Cerebellar nuclear complex (tissue), 1 donor: ENCODE measurements at places on chromosomes 5 and 9.
A peak's percentile ranks its signal among the peaks of the same experiment; 100 is the strongest.

DNA sequence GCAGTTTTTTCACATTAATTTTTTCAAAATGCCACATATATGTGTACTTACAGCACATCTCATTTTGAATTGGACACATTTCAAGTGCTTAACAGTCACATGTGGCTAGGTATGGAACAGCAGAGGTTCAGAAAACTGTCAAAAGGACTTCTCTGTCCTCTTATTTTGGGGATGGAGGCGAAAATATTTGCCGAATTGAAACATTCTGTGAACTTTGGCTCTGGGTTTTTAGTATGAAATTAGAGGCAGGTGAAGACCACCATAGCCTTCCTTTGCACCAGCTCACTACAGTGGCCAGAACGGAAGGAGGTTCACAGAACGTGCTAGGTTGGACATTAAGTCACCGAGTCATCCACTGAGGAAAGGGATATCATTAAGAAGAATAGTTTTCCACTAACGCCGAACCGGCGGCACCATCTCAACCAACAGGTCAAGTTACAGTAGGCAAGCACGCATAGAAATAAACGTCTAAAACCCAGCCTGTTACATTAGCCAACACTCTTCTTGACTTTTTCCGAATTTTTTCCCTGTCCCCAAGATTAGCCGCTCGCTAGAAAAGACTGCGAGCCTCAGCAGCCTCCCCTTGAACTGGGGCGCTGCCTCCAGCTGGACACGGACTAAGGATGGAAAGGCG is 1.8 kb upstream of the TLE4 start:
- DNase-seq, result no peak

DNA sequence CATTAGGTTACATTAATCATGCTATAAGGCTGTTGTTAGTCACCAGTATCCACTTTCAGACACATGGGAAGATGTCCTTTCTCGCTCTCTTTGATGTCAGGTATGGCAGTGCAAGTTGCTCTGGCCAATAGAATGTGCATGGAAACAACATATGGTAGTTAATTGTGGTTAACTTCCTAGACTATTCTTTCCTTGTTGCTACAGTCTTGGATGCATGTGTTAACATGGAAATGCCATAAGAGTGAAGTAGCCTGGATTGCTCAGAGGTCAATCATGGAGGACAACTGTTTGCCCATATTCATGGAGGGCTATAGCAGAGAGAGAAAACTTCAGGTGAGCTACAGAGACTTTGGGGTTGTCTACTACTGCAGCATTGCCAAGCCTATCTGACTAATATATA is 245.8 kb upstream of the GAS1 start:
- no peak for DNase-seq

- no peak for DNase-seq
These were observed 853.3 kb downstream of the MAT2B start for GRCh38 chr5:164358531-164359259.

- DNase-seq, result no peak
These were observed 23.3 kb downstream of the TMEM171 start for GRCh38 chr5:73143716-73144115.

DNA sequence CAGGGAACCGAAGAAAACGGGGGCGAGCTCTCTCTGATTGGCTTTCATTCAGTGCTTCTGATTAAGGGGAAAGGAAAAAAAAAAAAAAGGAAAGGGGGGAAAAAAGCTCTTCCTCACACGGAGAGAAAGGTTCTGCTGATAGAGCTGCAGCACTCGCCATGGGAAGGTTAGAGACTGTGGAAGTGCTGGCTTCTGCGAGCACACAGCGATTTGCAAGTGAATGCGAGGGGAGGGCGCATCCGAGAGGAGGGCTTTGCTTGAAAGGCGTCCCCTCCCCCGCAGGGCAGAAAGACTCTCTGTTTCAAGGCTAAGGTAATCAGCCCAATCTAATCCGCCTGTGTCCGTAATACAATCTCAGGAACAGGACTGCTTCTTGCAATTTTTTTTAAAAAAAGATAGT is at the start of gene CDH10:
Gene CDH10 (minus strand): TSS at position 218 of the 400 bp plus-strand sequence. CDS start 51,488 bp downstream, outside the sequence.
- peak; percentile 91 for DNase-seq

DNA sequence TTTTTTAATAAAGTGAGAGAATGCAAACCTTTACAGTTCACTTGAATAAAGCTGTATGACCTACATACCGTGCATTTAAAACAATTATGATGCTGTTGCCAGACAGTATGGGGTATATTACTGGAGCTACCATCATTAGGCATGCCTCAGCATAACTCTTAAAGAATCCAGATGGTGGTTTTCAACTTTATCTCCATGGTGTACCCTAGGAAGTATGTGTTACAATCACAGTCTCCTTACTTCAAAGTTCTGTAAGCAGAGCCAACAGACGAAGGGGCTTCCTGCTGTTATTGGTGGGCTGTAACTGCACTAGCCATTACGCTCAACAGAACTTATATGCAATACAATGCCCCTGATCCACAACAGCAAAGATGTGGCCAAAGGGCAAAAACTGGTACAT is 803.3 kb downstream of the DTWD2 start:
- no peak for DNase-seq

DNA sequence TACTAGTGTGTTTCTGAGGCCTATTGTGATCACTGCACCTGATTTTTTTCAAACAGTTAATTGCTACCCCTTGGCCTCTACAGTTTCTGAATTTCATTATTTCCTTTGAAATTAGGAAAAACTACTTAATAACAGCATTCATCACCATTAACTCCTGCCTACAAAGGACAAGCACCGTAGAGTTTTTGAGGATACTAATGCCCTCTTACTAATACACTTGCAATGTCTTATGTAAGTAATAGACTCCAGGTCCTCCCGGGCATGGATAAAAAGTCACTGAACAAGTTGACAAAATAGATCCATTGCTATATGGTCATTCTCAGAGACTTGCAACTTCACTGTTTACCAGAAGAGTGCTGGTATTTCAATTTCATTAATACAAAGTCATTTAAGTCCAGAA is 1172.5 kb downstream of the CDH12 start:
- no peak for DNase-seq

DNA sequence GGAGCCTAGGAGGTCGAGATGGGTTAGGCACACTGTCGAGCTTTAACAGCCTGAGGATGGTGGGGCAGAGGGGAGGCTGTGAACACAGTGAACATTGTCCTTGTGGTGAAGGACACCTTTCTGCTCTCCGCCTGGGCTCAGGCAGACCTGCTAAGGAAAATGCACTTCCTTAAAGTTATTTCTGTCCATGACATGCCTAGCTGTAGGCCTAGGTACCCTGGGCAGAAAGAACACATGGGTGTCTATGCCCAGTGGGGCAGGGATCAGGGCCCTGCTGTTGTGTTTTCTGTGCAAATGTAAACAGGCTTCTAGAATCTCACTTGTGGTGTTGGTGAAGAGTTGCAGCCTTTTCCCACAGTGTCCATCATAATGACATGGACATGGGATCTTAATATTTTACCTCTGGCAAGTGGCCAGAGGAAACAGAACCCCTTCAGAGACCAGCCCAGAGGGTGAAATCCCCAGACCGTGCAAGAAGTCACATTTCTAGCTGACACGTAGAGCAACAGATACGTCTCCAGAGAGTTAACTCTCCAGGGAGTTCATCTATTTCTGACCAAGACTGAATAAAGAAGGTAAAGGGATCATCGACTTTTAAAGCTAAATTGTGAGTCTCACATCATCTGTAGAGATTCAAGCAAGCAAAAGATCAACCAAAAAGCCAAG is 79.2 kb downstream of the C9orf152 start:
- DNase-seq, result no peak

- DNase-seq, result no peak
These were observed 336.8 kb downstream of the GLIS3 start for GRCh38 chr9:3962971-3963642.

GRCh38 chr9:109953813-109954497 is 174.0 kb downstream of the PALM2AKAP2 start:
- no peak for DNase-seq

- DNase-seq, result no peak
These were observed 1.0 kb upstream of the MXD3 start for GRCh38 chr5:177312649-177313181.

DNA sequence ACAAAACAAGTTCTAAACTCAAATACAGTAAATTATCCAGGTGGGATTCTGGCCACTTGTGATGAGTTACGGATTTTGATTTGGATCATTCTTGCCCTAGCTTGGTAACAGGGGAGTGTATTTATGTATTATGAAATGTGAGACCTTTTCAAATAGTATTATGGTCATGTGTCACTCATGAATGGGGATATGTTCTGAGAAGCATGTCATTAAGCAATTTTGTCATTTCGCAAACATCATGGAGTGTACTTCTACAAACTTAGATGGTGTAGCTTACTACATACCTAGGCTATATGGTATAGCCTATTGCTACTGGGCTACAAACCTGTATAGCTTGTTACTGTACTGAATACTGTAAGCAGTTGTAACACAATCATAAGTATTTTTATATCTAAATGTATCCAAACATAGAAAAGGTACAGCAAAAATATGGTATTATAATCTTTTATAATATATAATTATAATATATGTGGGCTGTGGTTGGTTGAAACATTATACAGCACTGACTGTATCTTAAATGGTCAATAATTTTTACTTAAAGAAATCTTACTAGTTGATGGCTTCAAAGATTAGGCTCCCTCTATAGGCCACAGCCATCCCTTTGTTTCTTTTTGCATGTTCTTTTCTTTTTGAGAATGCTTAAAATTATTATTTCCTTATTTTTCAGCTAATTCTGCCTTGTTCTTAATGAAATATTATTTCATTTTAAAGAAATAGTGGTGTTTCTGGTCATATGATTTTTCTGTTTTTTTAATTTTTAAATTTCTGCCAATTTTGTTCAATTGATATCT is 128.4 kb downstream of the MAST4 start:
- no peak for DNase-seq

GRCh38 chr9:106980551-106981101 is 117.7 kb downstream of the ZNF462 start:
- no peak for DNase-seq
